SW480 (cell line): ENCODE measurements at places on chromosomes 4 and X.

DNA sequence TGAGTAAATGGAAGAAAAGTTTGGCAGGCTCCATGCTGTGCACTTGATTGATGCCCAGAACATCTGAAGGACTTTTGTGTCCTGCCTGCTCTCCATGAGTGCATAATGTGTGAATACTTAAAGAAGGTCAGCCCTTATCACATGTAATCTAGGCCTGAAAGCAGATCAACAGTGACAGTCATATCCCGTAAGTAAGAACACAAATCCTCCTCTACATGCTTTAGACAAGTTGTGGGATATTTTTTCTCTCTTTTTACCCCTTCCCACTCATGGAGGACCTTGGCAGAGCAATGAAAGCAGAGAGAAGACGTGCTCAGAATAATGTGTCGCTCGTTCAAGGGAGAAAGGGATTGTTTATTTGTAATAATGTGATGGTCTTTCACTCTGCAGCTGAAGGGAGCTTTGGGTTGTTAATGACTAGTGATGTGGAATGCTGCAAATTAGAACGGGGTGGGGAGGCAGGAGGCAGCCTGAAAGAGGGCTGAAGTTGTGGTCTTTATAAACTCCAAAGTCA is 286.6 kb downstream of the BMPR1B start:
- DNase-seq, result no peak

GRCh38 chr4:17933126-17933525 is 88.4 kb downstream of the LCORL start:
- DNase-seq, result no peak

DNA sequence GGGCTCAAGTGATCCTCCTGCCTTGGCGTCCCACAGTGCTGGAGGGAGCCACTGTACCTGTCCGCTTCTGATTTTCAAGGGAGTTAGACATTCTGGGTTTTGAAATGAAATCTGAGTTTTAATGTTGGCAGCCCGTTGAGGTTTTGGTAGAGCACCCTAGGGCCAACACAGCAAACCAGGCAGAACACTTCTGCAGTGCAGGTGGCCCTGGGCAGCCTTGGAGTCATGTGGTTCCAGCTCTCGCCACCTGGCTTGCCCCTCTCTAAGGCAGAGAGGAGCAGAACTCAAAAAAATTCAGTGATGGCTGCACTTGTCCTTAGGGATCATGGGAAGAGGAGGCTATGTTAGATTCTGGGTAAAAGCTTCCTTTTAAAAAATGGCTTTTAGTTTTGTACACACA is 74.9 kb downstream of the CLDN34 start:
- no peak for DNase-seq

GRCh38 chrX:121085612-121086010 is 38.2 kb downstream of the GLUD2 start:
- no peak for DNase-seq

DNA sequence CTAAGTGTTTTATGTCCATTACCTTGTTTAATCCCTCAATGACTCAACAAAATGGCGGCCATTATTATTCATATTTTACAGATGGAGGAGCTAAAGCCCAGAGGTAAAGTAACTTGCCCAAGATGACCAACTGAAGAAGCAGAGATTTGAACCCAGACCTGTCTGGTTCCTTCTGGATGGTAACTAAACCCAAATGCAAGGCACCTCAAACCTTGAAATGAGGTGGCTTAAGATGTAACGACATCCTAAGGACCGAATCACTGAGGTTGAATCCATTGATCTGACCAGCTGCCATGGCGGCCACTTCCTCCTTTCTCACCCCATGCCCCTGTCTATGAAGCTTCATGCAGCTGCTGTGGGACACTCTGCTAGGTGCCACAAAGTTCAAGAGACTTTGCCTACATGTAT is 932 bp downstream of the TLR10 start:
- no peak for DNase-seq

DNA sequence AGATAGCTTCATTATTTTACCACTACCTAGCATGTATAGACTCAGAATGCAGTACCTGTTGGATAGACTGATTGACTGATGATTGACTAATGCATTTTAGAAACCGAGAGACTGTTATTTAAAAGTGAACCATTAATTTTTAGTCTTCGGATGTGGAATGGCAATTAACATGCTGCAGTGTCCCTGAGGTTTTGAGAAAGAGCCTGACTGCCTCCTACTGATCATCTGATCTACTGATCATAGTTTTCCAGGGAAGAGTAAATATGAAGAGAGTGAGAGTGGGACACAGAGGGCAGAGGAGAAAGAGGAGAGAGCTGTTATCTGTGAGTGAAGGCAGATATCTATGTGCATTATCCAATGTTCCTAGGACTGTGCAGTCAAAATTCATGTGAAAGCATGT is 764.7 kb downstream of the TRIML1 start:
- DNase-seq, result no peak

DNA sequence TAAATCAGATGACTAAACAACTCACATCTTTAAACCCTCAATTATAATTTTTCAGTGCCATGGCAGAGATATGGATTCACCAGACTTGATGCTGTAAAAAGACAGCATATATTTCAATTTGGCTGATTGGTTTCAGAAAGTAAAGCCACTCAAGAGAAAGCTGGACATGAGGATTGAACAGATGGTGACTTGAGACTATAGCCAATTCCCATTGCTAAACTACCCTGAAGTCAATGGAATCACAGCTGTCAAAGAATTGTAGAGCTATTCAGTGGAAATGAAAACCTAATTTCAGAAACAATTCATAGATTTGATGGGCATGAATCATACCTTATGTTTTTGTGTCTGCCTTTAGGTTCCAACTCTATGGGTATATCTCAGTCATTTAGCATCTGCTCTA is 510.6 kb upstream of the BOD1L1 start:
- no peak for DNase-seq

- no peak for DNase-seq
Observed at GRCh38 chr4:16270454-16271328, 44.4 kb upstream of the TAPT1 start.

DNA sequence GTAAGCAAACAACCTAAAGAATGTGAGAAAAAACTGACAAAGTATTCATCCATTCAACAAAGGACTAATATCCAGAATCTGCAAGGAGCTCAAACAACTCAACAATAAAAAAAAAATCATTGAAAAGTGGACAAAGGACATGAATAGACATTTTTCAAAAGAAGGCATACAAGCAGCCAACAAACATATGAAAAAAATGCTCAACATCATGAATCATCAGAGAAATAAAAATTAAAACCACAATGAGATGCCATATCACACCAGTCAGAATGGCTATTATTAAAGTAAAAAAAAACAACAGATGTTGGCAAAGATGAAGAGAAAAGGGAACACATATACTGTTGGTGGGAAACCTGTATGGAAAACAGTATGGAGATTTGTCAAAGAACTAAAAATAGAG is 120.7 kb upstream of the ADGRL3 start:
- no peak for DNase-seq

- no peak for DNase-seq
Observed at GRCh38 chr4:153791746-153792617, 3.1 kb upstream of the SFRP2 start.

GRCh38 chr4:77110730-77111129 is 34.9 kb upstream of the CCNI start:
- DNase-seq, result no peak

DNA sequence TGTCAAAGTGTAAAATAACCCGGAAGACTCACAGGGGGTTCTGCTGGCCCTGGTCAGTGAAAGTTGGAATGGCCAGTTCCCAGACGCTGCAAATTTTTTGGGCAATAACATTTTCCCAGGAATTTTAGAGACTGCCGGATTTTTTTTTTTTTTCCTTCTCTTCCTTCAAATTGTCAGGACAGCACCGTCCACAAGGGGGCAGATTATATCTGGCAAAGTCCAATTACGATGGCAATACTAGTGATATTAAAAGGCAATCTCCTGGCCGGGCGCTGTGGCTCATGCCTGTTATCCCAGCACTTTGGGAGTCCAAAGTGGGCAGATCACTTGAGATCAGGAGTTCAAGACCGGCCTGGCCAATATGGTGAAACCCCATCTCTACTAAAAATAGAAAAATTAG is 20.5 kb downstream of the SLC25A5 start:
- peak; percentile 60 for DNase-seq

GRCh38 chrX:115177932-115178331 is 11.3 kb upstream of the RBMXL3 start:
- no peak for DNase-seq

- DNase-seq, result peak; percentile 64
Observed at GRCh38 chrX:74421036-74421739, at the start of gene SLC16A2. SLC16A2 (plus strand) TSS chrX:74421493; CDS start chrX:74421638, 145 bp downstream.

- no peak for DNase-seq
Observed at GRCh38 chr4:4655901-4656300, 114.1 kb upstream of the STX18 start.

GRCh38 chr4:48047421-48047844 is 30.9 kb downstream of the NIPAL1 start:
- DNase-seq, result no peak

DNA sequence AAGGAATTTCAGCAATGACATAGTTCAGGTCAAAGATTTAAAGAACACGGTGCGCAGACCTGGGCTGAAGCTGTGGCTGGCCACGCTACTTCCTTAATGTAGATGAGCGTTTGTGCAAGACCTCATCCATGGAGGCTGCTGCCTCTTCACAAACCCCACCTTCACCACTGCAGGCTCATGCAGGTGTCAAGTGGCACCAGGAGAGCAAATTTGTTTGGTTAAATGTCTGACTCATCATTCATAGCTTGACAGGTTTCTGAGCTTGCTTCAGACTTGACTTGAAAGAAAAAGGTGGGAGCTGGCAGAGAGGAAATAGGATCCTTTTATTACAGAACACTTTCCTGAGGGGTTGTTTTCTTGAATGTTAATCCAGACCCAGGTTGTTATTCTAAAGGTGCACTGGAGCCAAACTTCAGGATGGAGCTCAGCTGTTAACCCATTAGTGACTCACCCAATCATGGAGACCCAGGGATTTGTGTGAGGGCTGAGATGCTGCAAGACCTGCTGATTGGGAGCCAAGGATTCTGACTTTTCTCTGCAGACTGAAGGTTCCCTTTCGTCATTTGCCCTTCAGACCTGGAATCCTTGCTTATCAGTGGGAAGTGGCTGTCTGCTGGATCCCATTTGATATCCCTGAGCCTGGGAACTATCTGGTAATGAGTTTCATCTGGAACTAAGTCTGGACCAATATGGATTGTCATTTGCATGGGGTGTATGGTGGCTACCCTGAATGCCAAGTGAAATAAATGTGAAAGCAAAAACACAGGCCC is 315.3 kb downstream of the PTTG2 start:
- peak; percentile 76 for DNase-seq

DNA sequence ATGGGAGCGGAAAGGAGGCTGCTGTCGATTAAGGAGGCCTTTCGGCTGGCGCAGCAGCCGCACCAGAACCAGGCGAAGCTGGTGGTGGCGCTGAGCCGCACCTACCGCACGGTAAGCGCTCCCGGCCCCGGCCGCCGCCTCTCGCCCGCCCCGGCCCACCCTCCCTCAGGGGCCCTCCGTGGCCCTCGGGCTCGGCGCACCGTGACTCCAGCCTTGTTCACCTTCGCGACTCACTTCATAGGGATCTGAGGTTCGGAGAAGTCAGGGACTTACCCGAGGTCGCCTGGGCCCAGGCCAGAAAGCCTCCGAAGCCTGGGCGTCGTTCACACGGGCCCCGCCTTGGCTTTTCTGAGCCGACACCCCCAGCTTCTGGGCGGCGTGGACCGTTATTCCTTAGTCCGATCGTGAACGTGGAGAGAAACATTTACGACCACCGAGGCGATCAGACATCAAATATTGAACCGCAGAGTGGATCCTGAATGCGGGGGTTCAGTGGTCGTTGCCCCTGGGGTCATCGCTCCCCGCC is 362 bp downstream of the NCAPG start:
- DNase-seq, result peak; percentile 9

GRCh38 chrX:49233176-49233575 is at the start of gene CACNA1F:
CACNA1F (minus strand) TSS chrX:49233340; CDS start chrX:49233309, 31 bp downstream.
- no peak for DNase-seq

- peak; percentile 20 for DNase-seq
Observed at GRCh38 chr4:74325886-74326285, 17.6 kb downstream of the EPGN start.

DNA sequence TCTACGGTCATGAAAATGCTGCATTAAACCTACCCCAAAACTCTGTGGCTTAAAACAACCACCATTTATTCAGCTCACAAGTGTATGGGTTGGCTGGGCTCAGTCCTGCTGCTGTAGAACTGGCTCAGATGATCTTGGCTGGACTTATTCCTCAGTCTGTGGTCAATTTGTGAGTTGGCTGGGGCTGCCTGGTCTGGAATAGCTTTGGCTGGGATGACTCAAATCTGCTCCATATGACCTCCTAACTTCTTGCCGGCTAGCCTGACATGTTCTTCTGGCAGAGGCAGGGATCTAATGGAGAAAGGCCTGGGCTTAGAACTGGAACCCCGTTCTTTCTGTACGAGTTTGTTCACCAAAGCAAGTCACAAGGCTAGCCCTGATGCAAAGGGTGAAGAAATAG is 71.7 kb downstream of the CFAP299 start:
- no peak for DNase-seq

GRCh38 chr4:153426207-153426885 is 39.8 kb upstream of the TMEM131L start:
- DNase-seq, result no peak

DNA sequence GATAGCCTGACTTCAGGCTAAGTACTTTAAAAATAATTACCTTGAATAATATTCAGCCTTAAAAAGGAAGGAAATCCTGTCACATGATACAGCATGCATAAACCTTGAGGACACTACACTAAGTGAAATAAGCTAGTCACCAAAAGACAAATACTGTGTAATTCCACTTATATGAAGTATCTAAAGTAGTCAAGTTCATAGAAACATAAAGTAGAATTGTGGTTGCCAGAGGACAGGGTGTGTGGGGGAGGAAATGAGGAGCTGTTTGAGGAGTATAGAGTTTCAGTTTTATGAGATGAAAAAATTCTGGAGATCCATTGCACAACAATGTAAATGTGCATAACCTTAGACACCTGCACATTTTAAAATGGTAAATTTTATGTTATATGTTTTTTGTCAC is 5.6 kb upstream of the STPG2 start:
- no peak for DNase-seq

DNA sequence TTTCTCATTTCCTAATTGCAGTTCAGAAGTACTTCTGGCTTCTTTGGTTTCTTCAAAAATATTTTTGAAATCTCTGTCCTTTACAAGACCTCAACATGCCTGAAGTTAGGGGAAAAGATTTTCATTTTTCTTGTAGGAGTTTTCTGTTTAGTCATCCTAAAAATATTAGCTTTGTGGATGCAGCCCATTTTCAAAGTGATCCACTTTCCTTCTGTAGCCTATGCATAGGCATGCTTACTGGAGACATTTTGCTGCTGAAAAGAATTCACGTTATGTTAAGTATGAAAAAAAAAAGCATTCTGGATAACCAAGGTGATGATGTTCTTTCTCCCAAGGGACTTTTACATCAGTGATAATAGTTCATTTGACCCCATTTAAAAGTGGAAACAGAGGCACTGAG is 245.6 kb downstream of the THOC2 start:
- no peak for DNase-seq

- DNase-seq, result no peak
Observed at GRCh38 chr4:141642711-141643110, 6.3 kb downstream of the IL15 start.

GRCh38 chr4:2321279-2322196 is 59.6 kb upstream of the MXD4 start:
- DNase-seq, result no peak

GRCh38 chr4:15926486-15926885 is 12.1 kb downstream of the FGFBP1 start:
- DNase-seq, result no peak
